ENCODE measurements at places on chromosomes 11 and 22.
A peak's percentile ranks its signal among the peaks of the same experiment; 100 is the strongest.

GRCh38 chr11:117713538-117713991 is 83.5 kb downstream of the DSCAML1 start:
- no peak for DNase-seq

- peak; percentile 36 for DNase-seq
These were observed 102.4 kb upstream of the THY1 start for GRCh38 chr11:119525180-119525866.

- no peak for DNase-seq
These were observed 98.8 kb downstream of the BCR start for GRCh38 chr22:23278883-23279675.

GRCh38 chr11:43962383-43963278 is 20.2 kb downstream of the C11orf96 start:
- DNase-seq: no peak

DNA sequence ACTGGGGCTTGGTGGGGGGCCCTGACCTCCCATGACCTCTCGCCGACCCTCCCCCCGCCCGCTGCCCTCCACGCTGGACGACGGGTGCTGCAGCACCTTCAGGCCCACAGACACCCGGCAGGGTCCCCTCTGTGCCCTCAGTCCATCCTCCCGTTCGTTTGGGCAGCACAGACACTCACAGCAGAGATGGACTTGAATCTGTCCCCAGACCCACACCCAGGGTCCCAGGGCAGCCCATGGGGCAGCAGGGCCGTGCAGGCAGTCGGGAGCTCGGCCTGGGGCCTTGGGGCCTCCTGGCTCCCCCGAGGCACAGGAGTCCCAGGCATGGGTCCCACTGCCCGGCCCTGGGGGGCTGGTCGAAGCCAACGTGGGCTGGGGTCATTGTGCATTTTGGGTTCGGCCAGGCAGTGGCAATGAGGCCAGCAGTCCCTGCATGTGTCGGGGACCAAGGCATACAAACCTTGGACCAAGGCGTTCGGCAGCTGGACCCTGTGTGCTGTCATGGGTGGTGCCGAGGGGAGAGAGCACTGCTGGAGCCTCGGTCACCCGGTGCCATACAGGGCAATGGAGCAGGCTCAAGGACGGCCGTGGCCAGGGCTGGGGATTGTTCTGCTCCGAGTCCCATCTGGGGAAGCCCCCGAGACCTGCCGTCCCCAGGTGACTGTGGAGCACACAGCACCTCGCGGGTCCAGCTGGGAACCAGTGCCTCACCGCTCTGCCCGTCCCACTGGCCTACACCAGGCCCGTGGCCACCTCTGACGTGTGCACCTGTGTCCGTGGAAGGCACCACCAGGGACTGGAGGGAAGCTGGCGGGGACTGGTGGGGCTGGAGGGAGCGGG is 19.3 kb upstream of the BRSK2 start:
- DNase-seq: no peak

GRCh38 chr22:27097506-27097905 is 440.1 kb downstream of the MIAT start:
- no peak for DNase-seq

- DNase-seq: no peak
These were observed 94.5 kb downstream of the CADM1 start for GRCh38 chr11:115409691-115410220.

- no peak for DNase-seq
These were observed 56.8 kb downstream of the CD82 start for GRCh38 chr11:44622190-44622650.

- no peak for DNase-seq
These were observed 25.5 kb downstream of the NNMT start for GRCh38 chr11:114321621-114322257.

GRCh38 chr22:20436307-20436767 is 1.3 kb downstream of the SCARF2 start:
- DNase-seq: no peak

DNA sequence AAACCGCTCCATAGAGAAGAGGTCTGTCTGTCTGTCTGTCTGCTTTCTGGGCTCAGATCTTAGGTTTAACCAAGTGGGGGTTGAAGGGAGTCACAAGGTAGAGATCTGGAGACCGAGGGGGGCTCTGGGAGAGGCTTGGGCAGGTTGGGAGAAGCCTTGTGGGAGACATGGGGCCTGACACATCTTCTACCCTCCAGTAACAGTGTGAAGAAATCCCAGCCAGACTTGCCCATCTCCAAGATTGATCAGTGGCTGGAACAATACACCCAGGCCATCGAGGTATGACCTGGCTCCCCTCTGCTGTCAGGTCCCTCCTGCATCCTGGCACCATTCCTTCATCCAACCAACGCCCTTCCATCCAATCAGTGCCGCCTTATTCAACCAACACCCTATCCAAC is 7.4 kb downstream of the PRR33 start:
- DNase-seq: no peak

- DNase-seq: no peak
These were observed 9.2 kb downstream of the CTNND1 start for GRCh38 chr11:57770793-57771192.

- no peak for DNase-seq
These were observed 187.5 kb downstream of the SWAP70 start for GRCh38 chr11:9851366-9851765.

DNA sequence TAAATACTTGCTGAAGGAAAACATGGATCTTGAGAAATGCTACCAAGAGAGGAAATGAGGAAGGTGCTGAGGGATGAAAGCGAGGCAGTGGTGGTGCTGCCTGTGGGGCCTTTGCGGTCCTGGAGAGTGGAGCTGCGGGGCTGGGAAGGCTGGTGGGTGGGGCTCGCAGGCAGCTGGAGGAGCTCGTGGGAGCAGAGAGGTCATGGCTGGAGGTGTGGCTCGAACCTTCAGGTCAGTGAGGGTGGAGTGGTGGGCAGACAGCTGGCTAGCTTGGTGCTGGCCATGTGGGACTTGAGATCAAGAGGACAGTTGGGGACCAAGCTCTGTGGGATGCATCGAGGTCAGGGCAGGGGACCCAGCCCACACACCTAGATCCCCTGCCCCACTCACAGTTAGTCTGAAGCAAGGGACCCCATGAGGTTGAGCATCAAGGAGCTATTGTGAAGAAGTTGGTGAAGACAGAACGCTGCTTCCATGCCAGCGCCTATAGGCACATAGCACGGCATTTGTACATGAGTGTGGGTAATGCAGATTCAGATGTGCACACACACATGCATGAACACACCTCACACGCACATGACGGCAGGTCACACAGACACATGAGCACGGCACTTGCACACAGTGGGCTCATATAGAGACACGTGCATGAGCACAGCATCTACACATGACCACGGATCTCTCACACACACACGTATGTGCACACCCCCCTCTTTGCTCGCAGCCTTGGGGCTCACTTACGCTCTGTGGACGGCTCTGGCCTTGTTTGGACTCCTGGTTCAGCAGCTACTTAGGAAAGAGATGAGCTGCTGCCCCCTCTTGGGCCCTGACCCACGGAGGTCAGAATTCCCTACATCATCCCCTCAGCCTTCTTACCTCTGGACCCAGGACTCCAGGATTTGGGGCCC is 30.4 kb downstream of the SHANK3 start:
- no peak for DNase-seq

- DNase-seq: no peak
These were observed 607 bp downstream of the CCDC82 start for GRCh38 chr11:96388891-96389719.

- DNase-seq: no peak
These were observed 9.3 kb downstream of the TOLLIP start for GRCh38 chr11:1300121-1300520.

GRCh38 chr11:118202599-118203422 is 22.0 kb downstream of the JAML start:
- DNase-seq: no peak

GRCh38 chr22:18063306-18063705 is 14.5 kb upstream of the PEX26 start:
- no peak for DNase-seq

- DNase-seq: no peak
These were observed 40.4 kb downstream of the C11orf58 start for GRCh38 chr11:16778876-16779275.

GRCh38 chr11:83678831-83679584 is 392.8 kb upstream of the CCDC90B start:
- no peak for DNase-seq

GRCh38 chr11:124098141-124098540 is 17.1 kb upstream of the VWA5A start:
- DNase-seq: no peak

- peak; percentile 82 for DNase-seq
These were observed 787 bp downstream of the LRRC10B start for GRCh38 chr11:61509043-61510029.

DNA sequence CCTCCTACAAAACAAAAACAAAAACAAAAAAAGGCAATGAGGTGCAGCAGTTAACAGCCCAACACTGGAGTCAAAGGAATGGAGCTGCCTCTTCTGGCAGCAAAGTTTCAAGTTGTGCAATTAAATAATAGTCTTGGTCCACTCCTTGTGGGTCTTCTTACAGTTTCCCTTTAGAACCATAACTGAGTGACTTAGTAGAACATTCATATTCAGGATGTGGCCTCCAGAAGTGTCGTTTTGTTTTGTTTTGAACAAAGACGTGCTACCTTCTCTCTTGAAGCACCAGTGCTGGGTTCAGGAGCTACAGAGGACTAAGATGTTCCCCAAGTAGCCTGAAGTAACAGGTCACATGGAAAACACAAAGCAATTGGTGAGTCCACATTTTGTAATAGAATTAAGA is 2.0 kb upstream of the JAML start:
- DNase-seq: no peak

- DNase-seq: peak; percentile 95
These were observed at the start of gene HSPA8 for GRCh38 chr11:123061403-123062157. HSPA8 (minus strand) TSS chr11:123062136; CDS start chr11:123061324, 812 bp downstream.

DNA sequence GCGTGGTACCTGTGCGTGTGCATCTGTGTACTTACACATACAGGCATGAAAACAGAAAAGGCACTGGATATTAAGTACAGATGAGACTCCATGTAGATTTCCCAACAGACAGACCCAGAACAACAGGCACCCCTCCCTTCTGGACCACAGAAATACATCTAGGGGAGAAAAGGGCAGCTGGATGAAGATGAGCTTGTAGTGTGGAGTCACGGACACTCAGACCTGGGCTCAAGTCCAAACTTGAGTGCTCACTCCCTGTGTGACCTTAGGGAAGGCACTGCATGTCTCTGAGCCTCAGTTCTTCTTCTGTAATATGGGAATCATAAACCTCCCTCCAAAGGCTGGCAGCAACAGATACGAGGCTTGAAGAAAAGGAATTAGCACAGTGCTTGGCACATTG is 108.9 kb downstream of the GALNT18 start:
- DNase-seq: no peak

DNA sequence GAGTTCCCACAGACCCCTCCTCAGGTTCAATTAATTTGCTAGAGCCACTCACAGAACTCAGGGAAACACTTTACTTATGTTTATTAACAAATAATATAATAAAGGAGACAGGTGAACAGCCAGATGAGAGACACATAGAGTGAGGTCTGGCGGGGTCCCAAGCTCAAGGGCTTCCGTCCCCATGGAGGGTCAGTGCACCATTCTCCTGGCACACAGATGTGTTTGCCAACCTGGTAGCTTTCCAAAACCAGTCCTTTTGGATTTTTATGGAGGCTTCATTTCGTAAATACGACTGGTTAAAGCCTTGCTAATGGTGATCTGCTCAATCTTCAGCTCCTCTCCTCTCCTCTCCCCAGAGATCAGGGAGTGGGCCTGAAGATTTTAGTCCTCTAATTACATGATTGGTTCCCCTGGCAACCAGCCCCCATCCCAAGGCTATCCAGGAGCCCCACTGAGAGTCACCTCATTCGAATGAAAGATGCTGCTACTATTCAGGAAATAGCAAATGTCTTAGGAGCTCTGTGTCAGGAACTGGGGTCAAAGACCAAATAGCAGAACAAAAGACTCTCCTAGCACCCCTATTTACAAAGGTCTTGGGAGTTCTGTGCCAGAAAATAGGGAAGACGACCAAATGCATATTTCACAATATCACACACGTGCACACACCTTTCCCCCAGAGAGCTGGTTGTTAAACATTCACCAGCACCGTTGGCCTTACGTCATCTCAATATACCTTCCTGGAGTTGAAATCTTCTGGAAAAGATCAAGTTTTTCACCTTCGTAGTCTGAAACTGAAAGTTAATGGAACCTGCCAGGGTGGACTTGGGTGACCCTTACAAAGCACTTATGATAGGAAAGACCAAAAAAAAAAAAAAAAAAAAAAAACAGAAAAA is 23.8 kb upstream of the CAPRIN1 start:
- no peak for DNase-seq

GRCh38 chr11:92626624-92627023 is 342.8 kb upstream of the MTNR1B start:
- no peak for DNase-seq

GRCh38 chr11:25710975-25711374 is 621.0 kb upstream of the ANO3 start:
- DNase-seq: no peak

DNA sequence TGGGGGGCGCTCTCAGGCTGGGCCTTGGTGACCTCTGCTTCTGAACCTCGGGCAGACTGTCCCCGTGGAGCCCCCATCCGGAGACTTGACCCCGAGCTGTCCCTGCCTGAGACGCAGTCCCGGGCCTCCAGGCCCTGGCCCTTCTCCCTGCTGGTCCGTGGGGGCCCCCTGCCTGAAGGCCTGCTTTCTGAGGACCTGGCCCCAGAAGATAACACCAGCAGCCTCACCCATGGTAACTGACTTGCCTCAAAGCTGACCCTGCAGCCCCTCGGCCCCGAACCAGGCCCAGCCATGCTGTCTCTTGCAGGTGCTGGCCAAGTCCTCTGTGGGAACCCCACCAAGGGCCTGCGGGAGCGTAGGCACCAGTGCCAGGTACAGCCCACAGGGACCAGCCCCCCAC is 8.9 kb downstream of the LMNTD2 start:
- DNase-seq: no peak

DNA sequence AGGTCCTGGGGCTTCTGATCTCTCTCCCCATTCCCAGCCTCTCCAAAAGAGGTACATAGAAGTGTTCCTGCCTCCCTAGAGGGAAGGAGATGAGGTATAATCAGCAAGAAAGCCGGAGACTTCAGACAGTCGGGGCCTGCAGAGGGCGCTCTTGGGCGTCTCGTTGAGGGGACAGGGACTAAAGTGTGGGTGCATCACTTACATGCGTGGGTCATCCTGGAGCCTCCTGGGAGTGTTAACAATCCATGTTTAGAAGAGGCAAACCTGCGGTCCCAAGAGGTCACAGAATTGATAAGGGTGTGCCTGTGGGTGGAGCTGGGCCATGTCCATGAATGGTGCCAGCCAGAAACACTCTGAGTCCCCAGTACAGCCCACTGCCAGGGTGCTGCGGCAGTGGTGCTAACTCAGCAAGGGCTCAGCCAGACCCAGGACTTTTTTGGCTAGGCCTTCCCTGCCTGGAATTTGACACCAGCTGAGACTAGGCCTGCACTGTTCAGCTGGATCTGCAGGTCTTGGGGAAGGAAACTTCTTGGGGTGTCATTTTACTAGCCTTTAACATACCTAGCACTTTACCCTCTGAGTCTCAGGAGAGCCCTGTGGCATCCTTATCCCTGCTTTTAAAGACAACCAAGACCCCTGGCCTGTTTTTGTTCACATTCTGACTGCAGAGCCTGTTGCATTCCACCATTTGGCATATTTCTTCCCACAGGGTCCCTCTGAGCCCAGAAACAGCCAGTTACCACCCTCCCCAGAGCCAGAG is 5.5 kb downstream of the YDJC start:
- DNase-seq: no peak
